ENCODE measurements at places on chromosomes 2 and 18.
A peak's percentile ranks its signal among the peaks of the same experiment; 100 is the strongest.

- no peak for DNase-seq
Measured at GRCh38 chr2:177398290-177398683, 5.7 kb downstream of the AGPS start.

DNA sequence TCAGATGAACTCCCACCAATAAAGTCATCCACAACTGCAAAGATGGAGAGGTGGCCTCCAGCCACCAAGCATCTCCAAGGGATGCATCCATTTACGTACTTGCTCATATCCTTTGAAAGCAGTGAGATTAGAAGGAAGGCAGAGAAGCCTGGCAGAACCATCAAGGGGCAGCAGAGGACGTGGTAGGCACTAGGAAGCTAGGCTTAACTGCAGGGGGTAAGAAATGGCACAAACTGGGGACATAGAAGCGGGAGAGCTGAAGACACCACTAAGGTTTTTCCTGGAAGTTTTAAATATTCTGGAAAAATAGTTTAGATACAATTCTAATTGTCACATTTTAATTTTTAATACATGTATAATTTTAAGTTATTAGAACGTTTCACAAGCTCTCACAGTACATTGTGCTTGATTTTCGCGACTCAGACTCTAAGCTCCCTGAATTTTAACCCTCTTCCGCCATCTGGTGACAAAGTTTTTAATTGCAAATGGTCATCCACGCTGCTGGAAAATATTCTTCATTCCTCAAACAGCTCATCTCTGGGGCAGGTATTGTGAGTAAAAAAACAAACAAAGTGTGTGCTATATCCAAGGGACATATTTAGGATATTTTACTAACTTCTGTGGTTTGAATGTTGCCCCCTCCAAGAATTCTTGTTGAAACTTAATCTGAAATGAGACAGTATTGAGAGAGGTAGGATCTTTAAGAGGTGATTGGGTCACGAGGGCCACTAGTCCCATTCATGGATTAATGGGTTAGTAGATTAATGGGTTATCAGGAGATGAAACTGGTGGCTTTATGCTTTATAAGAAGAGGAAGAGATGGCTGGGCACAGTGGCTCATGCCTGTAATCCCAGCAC is 1.6 kb upstream of the PSTPIP2 start:
- peak; percentile 87 for DNase-seq

DNA sequence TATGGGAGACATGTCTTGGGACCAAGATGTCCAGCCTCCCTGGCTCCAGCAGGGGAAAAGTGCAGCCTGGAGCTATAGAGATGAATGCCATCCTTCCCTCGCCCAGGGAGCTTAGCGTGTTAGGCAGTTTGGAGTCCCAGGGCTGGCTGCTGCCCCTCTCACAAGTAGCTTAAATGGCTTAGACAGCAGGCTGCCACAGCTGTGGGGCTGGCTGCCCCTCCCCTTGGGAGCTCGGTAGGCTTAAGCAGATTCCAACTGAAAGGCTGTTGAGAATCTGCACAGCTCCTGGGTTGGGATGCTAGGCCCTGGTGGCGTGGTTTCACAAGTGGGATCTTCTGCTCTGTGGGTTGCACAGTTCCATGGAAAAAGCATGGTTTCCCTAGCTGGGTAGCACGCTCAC is 940.5 kb upstream of the DDX18 start:
- no peak for DNase-seq

- DNase-seq: no peak
Measured at GRCh38 chr2:104690255-104690984, 163.5 kb upstream of the POU3F3 start.

- no peak for DNase-seq
Measured at GRCh38 chr2:38268691-38269327, 108.3 kb downstream of the ATL2 start.

DNA sequence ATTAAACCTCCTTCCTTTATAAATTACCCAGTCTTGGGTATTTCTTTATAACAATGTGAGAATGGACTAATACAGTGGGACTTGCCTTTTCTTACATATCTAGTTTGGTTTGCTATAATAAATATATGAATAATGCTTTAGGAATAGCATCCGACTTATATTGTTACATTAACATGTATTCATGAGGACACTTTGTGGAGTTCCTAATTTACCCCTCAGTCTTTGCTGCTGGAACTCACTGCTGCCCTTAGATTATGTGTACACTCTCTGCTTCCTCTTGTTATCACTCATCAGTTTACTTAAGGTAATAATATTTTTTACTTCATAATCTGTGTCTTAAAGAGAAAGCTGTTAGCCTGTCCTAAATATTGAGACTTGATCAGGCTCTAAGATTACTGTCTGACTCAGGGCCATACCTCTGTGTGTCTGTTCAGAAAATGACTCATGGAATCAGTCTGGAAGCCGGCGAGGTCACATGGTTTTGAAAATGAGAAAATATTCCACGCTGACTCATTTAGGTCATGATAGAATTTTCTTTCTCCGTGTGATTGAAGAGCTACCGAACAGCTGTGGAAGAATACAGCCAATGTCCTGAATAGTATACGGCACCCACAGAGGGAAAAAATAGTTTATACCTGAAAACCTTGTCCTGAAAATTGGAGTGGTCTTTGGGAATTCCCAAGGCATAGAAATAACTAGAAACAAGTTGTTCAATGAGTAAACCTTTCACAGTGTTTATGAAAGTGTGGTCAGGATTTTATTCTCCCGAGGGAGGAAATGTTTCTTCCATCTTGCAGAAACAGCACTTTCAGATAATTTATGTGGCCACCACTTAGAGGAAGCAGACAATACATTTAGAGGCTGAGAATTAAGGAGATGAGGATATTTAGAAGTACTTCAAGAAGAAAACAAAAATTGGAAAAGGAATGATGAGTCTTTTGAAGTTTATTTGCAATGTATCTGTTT is 156.4 kb downstream of the DSEL start:
- no peak for DNase-seq

DNA sequence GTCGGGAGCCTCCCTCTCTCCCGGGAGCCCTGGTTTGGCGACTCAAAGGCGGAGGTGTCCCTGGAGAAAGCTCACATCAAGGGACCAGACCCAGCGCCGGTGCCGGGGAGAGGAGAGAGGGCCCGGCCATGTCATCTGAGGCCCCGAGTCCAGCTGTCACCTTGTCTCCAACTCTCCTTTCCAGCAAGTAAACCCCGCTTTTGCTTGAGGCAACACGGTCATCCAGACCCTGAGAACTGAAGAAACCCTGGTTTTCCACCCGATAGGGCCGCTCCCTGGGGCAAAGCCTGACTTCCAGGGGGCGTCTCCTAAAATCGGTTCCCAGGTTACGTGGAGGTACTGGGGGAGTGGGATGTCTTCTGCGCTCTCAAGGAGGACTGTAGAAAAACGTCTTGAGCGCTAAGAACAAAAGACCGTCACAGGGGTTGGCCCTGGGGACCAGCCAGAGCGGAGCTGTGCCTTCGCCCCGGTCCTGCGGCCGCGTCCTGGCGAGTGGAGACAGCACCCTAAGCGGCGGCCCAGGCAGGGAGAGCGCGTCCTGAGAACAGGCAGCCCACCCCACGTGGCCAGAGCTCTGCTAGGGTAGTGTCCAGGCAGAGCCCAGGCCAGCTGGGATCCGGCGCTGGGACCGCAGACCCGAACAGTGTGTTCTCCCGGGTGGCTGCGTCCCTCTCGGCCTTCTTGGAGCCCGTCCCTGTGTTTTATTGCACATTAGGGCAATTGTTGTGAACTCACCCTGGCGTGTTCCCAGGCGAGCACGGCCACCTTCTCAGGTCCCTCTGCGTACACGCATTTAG is 55.7 kb downstream of the TMEM18 start:
- no peak for DNase-seq

GRCh38 chr2:74503506-74504475 is 3.7 kb downstream of the PCGF1 start:
- DNase-seq: no peak

DNA sequence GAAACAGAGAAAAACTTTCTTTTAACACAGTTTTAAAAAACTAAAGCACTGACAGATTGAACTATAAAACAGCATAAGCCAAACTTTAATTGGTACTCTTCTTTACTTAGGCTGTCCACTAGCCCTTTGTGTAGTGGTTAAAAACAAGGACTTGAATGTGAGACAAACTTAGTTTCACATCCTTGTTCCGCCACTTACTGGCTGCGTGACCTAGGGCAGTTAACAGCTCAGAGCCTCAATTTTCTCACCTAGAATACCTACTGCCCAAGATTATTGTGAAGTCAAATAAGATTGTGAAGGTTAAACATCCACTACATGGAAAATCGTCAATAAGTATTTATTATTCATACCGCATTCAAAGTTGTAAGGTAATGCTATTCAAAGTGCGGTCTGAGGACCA is 2.0 kb downstream of the WDR35 start:
- no peak for DNase-seq

Data from Kasumi-1 (cell line).